ENCODE measurements at places on chromosomes 3 and 15.

GRCh38 chr3:141998669-141999290, 122.3 kb downstream of the ATP1B3 start:
- no peak for DNase-seq

DNA sequence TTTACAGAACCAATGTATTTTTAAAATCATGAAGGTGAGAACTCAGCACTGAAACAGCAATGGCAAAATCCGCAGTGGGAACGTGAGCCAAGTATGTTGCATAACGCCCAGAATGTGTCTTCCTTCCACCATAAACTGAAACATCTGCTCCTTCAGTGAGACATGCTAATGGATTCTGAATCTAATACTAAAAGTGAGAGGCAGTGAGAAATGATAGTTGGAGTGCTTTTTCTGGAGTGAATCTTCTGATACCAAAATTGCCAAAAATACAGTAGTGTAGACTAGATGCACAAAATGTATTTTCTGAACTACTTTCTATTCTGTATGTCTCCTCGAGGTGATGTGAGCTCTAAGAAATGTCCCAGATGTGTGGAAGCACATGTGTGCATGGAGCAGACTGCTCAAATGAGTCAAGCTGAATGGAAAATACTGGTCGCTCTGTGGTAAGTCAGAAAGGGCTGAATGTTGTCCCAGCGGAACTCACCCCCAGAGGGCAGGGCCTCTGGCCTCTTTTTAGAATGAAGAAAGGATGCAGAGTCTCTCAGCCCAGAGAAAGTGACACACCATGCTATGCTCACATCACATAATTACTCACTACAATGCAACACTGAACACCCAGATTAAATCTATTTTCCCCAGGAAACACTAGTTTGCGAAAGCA, 73.0 kb downstream of the ATP10A start:
- DNase-seq, result no peak

DNA sequence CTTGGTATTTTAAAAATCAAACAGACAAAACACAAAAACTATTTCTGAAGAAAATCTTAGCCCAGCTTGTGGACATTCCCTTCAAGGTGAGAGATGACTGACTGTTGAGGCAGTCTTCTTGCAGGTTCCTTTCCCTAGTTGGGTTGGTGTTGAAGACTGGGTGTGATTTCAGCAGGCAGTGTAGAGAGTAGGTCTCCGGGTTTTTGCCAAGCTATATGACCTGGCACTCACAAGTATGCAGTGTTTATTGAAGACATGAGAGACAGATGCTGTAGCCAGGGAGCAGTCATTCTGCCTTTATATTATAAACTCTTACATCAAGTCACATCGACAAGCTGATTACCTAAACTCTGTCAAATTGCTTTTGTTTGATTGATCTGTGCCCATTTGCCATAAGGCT, 17.5 kb downstream of the SENP8 start:
- no peak for DNase-seq

- no peak for DNase-seq
Observed at GRCh38 chr15:29342201-29342600, 72.6 kb upstream of the NSMCE3 start.

DNA sequence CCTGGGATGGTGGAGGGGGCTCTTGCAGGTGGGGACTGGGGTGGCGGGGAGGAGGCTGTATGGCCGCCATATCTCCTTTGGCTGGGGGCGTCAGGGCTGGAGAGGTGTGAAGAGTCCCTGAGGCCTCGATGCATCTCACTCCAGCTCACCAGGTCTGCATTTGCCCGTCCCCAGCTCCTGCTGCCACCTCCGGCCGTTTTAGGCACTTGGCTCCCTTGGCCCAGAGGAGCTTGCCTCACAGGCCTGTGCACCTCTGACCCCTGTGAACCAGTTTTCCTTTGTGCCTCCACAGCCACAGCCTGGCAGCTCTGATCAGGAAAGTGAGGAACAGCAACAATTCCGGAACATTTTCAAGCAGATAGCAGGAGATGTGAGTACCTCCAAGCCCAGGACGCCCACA, 49.7 kb downstream of the CAPN3 start:
- DNase-seq, result no peak

GRCh38 chr15:98217356-98217755, 256.9 kb downstream of the ARRDC4 start:
- no peak for DNase-seq

DNA sequence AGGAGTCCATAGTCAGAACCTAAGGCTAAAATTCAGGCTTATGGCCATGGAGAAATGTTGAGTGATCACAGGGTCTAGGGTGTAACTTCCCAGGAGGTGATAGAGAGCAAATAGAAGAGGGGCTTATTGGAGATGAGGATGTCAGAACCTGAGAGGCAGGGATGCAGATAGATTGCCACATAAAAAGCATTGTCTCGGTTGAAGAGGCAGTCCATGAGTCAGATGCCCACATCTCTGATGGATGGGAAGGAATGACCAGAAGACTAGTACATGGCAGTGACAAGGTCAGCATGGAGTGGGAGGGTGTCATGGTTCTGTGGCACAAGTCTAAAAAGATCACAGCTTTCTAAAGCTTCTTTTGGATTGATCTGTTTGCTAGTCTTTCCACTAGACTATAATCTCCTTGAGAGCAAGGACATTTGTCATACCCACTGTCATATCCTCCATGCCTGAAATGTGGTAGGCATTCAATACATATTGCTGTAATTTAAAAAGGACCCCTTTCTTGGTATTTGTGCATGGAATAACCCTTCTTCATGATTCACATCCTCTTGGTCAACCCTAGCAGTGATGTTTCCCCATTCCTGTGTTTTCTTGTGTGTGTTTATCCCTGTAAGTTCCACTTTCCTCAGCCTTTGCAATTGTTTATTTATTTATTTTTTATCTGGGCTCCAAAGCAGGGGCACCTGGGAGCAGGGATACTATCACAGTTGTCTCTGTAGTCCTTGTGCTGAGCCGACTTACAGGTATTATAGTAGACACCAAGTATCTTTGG, 613.4 kb upstream of the CFAP20DC start:
- DNase-seq, result no peak

GRCh38 chr3:72280876-72281275, 495.9 kb upstream of the PROK2 start:
- DNase-seq, result no peak

DNA sequence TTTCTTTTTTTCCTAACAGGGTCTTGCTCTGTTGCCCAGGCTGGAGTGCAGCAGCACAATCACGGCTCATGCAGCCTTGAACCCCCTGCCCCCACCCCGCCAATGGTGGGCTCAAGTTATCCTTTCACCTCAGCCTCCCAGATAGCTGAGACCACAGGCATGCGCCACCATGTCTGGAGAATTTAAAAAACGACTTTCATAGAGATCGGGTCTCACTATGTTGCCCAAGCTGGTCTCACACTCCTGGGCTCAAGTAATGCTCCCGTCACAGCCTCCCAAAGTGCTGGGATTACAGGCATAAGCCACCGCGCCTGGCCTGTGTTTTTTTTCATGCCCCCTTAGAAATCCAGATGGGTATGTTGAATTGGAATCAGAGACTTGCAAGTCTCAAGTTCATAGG, 40.3 kb downstream of the ERICH6 start:
- no peak for DNase-seq

DNA sequence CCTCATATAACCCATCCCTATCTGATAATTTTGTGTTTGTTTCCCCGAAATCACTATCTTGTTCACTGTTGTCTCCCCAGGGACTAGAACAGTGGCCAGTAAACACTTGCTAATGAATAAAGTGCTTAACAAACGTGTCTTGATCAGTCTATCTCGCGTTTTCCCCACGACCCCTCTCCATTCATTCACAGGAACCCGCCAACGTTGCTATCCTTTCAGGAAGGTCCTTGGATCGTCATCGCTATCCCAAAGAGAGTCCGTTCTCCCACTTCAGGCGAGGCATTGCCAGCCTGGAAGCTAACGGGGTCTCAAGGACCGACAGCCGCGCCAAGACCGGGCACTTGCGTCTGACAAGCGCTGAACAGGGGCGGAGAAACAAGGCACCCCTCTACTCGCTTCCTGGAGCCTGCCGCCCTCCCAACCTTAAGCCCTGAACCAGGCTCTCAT, 344 bp downstream of the LINS1 start:
- DNase-seq, result no peak

DNA sequence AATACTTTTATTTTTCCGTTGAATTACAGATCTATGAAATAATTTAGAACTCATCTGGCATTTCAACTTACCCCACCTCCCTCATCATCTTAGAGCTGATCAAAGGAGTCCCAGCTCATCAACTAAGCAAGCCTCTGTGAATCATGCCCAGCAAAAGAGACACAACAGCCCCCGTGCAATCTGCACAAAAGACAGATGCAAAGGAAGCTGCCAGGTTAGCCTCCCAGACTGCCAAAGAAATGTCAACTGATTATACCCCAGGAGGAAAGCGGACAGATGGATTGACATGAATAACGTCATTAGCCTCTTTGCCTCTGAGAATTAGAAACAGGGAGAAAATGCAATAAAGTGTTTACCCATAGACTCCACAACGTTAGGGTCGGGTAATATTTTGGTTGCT, 75.0 kb downstream of the GABRB3 start:
- no peak for DNase-seq

GRCh38 chr3:18531662-18532061, 106.5 kb upstream of the SATB1 start:
- no peak for DNase-seq

GRCh38 chr3:157131861-157132260, 28.1 kb downstream of the CCNL1 start:
- DNase-seq, result no peak

DNA sequence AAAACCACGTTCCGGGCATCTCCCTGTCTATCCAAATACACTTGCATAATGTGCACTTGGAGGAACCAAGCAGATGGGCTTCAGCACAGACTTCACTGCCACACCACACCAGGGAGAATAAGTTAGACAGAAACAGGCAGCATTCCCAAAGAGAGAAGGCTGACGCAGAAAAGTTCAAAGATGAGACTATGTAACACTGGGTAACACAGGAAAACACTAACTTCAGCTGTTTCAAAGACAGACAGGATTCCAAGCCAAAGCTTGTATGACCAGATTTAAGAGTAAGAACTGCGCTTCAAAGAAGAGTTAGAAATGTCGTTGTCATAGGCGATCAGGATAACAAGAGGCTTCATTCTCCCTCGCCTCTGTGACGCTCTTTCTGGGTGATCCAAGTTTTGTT, 19.9 kb downstream of the SLC51A start:
- DNase-seq, result no peak

DNA sequence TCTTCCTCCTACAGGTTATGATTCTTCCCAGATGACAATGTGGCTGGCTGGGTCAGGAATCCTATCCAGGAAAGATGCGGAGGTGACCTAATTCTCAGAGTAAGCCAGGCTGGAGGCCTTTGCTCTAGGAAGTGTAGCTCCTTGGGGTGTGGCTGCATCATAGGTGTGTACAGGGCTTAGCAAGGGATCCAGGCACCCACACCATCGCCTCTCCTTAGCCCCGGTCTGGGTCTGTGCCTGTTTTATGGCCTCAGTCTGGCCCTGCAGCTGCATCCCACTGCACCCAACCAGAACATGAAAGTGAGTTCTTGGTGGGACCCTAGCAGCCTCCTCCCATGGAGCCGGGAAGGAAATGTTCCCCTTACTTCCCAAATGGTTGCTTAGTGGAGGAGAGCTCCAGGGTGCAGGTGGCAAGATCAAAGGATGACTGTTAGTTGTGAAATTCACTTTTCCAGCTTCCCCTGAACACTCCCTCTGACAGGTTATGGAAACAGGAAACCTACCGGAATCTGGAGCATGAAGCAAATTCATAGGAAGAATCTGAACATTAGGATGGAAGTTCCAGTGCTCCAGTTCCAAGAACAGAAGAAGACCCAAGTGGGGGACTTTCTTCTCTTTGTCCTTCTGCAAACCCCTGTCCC, 2.7 kb upstream of the AMOTL2 start:
- DNase-seq, result no peak

DNA sequence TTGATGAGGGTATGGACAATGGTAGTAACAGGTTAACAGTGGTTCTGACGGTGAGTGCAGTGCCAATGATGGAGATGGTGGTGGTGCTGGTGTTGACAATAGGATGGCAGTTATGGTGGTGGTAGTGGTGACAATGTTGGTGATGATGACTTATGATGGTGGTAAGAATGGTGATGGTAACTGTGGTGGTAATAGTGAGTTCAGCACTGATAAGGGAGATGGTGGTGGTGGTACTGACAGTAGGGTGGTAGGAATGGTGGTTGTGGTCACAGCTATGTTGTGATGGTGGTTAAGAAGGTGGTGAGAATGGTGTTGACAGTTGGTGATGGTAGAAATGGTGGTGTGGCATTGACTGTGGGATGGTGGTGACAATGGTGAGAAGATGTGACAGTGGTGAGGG, 13.4 kb upstream of the INSYN1 start:
- no peak for DNase-seq

DNA sequence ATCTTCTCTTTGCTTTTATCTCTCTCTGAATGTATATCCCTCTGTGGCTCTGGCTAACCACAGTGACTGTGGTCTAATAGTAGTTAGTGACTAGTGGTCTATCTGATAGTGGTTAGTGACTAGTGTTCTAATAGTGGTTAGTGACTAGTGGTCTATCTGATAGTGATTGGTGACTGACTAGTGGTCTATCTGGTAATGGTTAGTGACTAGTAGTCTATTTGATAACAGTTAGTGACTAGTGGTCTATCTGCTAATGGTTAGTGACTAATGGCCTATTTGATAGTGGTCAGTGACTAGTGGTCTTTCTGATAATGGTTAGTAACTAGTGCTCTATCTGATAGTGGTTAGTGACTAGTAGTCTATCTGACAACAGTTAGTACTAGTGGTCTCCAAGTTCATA, 110.5 kb downstream of the MDFIC2 start:
- DNase-seq, result no peak

DNA sequence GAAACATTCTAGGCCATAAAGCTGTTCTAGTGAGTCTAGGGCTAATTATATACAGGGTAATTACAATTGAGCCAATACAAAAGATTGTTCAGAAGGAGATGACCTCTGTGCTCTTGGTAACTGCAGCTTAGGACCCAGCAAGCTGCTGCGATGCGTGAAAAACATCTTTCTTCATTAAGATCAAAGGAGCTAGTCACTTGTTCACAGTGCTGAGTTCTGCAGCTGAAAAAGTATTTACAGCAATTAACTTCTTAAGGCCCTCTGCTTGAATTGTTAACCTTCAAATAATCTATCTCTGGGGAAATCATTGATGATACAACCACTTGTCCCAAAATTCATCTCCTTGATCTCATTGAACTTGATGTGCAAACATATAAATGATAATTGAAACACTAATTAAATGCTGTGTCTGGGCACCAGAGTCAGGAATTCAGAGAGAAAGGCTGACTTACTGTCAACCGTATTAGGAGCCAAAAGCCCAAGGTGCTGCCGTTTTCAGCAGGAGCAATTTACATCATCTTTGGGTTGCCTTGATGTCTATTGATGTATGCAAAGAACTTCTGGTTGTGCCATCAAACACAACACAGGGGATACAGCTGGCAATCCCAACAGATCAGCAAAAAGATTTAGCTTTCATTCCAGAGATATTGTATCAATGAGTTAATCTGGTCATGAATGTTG, 213.0 kb downstream of the NECTIN3 start:
- no peak for DNase-seq

- DNase-seq, result no peak
Observed at GRCh38 chr3:88003115-88003755, 55.6 kb downstream of the CGGBP1 start.

- no peak for DNase-seq
Observed at GRCh38 chr3:124772081-124772831, 42.0 kb downstream of the UMPS start.

Data from activated naive CD4-positive, alpha-beta T cell (primary cell).